Fibroblast of skin of right quadriceps (primary cell): ENCODE measurements at places on chromosomes 3 and 15.
A peak's percentile ranks its signal among the peaks of the same experiment; 100 is the strongest.

DNA sequence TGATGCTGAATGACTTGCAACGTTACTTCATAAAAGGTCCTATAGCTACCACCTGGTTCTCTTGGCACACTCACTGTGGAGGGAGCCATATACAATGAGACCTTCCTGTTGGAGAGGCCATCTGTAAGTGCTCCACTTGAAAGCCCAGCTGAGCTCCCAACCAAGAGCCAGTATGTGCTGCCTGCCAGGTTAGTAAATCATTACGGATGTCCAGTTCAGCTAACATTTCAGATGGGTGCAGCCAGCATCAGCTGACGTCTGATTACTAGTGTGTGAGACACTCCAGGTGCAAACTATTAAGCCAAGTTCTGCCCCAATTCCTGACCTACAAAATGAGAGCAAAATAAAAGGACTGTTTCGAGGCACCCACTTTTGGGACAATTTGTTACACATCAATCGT lies 274.4 kb upstream of the ROBO2 start:
- no peak for DNase-seq

- DNase-seq, result no peak
Observed at GRCh38 chr3:12974334-12974733, 98.9 kb downstream of the IQSEC1 start.

DNA sequence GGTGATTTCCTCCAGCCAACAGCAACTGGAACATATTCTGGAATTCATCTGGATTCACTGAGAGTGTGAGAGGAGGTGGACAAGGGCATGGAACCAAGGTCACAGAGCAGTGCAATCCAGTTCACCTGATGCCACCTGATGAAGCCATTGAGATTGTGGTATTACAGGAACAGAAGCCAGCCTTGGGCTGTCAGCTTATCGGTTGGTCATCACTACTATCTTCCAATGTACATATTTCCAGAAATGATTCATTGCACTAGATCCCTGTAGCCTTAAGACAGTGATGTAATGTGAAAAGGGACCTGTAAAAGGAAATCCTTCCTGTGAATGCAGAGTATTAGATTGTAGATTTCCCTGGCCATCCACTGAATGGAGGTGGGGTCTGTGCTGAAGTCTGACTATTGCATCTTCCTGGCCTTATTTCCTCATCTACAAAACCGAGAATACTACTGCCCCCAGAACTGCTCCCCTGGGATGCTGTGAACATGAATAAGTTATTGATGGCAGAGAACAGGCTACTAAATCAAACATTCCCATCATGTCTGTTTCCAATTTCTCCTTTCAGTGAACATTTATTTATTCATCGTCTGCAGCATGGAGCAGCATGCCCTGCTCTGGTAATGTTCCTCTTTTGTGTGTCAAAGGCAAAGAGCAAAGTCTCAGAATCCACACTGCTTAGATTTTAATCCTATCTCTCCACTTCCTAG lies 47.4 kb upstream of the TPM1 start:
- DNase-seq, result peak; percentile 91

GRCh38 chr3:160886421-160886820 lies 130.4 kb downstream of the PPM1L start:
- no peak for DNase-seq

GRCh38 chr3:67653425-67654098 lies 850 bp downstream of the SUCLG2 start:
- DNase-seq, result peak; percentile 27

- DNase-seq, result no peak
Observed at GRCh38 chr3:46932455-46933225, 43.9 kb downstream of the CCDC12 start.

DNA sequence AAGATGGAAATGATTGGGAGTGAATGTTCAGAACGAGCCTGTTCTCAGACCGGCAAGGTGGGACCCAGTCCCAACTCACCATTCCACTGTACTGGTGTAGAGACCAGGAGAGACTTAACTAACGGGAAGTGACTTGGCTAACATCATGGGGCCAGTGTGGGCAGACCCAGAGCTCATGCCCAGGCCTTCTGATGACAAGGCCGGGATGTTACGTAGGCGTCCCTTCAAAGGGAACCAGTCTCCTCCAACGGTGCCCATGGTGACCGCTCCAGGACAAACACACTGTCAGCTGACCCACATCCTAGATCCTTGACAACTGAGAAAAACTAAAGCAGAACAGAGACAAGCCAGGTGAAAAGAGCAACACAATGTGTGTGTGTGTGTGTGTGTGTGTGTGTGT lies 128.4 kb upstream of the HACD2 start:
- no peak for DNase-seq

DNA sequence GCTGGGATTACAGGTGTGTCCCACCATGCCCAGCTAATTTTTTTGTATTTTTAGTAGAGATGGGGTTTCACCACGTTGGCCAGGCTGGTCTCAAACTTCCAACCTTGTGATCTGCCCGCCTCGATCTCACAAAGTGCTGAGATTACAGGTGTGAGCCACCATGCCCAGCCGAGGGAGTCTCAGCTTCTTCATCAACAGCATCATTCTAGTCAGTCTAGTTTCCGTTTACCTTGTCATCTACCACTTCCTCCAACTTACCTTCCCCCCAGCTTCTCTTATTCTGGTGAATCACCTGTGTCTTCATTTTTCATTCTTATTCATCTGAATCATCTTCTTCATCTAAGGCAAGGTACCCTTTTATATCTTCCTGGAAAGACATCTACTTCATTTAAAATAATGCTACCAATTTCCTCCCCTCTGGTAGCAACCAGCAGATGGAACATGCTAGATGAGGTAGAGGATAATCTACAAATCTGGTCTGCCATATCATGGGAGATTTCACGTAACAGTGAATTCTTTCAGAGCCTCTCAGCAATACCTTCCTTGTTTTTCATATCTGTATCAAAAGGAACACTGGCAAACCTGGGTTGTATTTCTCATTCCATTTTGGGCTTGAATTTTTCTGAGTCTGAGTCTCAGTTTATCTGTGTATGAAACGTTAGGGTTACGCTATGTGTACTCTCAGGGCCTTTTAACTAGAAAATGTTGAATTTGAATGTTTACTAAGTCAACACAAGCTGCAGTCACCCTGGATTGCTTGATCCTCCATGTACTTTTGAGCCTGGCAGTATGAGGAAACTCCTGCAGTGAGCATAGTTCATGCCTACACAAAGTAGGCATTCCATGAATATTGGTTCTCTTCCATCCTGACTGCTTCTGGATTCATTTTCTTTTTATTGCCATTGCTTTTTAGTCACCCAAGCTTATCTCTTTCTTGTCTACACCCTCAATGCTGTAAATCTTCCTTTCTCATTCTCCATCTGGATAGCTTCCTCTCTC lies 16.8 kb downstream of the LPP start:
- DNase-seq, result no peak

- no peak for DNase-seq
Observed at GRCh38 chr3:109887293-109887692, 549.9 kb upstream of the DPPA4 start.

GRCh38 chr3:196314597-196314996 lies 3.4 kb downstream of the DYNLT2B start:
- no peak for DNase-seq

DNA sequence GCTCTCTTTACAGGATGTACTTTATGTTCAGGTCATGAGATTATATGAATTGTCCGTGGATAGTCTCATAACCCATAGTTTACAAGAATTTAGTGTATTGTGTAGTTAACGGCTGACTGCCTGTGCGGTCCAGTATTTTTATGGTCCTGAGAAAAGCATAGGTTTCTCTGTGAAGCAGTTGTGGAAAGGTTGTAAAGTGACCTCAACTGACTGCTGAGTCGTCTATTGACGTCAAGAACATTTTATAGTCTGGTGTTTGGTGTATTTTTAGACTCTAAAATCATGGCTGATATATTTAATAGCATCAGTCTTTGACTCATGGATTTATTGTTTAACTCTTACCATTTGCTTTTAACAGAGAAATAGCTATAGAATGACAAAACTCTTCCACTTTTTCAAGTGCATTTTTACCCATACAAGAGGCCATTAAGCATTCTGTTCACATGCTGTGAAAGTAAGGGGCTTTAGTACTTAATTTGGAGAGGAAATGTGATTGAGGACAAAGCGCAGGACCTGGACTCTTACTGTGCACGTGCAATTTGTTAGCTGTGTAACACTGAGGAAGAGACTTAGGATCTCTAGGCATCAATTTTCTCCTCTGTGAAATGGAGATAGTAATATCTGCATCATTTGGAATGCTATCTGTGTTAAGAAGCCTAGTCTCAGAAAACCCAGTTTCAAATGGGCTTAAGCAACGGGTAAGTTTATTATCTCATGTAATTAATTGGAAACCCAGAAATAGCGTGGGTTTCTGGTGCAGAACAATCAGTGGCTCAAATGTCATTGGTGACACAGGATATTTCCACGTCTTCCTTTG lies 240.8 kb downstream of the NFKBIZ start:
- DNase-seq, result peak; percentile 97

DNA sequence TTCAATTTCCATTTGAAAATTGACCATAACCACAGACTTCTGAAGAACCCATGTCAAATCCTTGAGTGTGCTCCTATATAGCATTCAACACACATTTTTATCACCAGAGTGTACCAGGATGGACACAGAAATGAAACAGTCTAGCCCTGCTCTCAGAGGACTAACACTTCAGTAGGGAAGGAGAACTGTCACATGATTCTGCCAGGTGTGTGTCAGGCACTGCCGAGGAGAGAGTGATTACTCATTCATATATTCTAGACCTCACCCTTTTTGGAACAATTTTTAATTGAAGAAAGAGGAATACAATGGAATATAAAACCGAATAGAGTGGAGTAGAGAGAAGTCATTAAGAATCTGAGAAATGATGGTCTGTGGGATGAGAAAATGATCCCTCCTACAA lies 125.8 kb downstream of the ERC2 start:
- no peak for DNase-seq

DNA sequence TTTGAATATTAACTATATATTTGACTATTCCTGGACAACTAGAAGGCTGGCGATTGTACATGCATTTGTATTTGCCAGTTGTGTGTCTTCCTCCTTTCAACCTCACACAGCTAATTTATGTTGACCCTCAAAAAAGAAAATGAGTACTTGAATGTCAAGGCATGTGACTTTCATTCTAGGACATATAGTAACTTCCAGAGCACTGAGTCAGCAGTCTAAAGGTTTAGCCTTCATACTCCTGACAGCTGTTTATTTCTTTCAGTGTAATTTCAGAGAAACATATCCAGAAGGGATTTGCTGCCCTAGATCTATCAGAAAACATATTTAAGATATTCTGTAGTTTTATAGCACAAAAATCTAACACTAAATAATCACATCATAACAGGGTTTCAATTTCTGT lies 74.6 kb upstream of the GOLGA8J start:
- DNase-seq, result no peak

DNA sequence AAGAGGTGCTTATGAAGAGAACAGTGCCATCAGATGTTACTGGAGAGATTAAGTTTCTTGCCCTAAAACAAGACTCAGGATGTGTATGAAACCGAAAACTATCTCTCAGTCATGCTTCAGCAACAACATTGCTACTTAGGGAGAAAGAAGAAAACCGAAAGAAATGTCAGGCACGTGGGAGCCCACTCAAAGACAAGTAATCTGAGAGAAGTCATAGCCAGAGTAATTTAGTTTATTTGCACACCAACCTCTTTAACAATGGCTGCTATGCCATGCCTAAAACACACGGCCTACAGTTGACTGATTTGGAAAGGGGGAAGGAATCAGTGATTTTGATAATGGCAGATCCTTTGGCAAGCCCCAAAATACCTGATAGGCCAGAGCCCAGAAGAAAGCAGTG lies 162.9 kb downstream of the TIGIT start:
- no peak for DNase-seq

DNA sequence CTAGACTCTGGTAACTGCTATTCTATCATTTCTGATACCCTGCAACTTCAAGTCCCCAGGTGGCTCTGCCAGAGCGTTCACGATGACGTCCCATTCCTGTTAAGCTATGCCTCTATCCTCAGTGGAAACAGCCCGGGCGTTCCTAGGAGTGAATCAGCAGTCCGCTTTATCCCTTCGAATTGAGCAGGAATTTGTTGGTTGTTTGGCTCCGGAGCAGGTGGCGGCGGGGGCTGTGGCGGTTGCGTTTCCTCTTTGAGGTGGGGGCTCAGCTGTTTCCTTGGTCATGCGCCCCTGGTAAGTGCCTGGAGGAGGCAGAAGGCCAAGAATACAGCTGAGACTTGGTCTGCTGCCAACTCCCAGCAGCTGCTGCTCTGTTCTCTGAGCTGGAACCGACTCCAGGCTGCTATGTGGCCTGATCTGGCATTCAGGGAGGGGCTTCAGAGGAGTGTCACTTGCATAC lies 25.2 kb downstream of the ARPP21 start:
- peak; percentile 37 for DNase-seq

DNA sequence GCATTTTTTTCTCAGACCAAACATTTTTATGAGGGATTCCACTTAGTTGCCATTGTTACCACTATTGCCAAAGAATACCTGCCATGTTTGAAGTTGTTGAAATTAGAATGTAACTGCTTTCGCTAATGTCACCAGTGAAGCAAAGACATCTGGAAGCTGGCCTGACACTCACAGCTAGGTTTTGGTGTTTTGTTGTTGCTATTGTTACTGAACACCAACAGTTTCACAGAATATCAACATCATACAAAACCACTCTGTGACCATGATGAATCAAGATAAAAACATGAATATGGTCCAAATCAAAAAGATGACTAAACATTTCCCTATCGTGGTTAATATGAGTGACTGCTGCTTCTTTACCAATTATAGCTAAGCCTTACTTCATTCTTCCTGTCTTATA lies 6.9 kb upstream of the CFAP20DC start:
- peak; percentile 42 for DNase-seq

GRCh38 chr15:63556246-63556645 lies 40.9 kb upstream of the FBXL22 start:
- no peak for DNase-seq

- no peak for DNase-seq
Observed at GRCh38 chr3:179473565-179473964, 22.3 kb upstream of the GNB4 start.

GRCh38 chr15:34621675-34622074 lies 38.2 kb upstream of the GOLGA8B start:
- DNase-seq, result peak; percentile 20

GRCh38 chr15:99009741-99010330 lies 2.2 kb upstream of the PGPEP1L start:
- DNase-seq, result no peak
